GM06990 (cell line): ENCODE measurements at places on chromosomes 3 and 15.

DNA sequence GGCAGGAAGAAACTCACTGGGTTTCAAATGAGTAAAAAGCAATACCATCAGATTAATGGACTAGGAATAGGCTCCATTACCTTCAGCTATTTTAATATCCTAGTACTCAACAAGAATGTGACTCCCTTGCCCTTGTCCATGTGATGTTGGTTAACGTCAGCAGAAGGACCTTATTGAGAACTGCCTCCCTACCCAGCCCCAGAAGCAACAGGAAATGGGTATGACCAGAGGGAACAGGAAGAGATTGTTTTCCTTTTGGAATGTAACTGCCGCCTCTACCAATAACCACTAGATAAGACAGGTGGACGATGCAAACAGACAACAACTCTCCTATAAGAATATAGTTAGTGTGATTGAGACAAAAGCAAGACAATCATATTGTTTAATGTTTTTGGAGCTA, 10.4 kb upstream of the MME start:
- no peak for DNase-seq

DNA sequence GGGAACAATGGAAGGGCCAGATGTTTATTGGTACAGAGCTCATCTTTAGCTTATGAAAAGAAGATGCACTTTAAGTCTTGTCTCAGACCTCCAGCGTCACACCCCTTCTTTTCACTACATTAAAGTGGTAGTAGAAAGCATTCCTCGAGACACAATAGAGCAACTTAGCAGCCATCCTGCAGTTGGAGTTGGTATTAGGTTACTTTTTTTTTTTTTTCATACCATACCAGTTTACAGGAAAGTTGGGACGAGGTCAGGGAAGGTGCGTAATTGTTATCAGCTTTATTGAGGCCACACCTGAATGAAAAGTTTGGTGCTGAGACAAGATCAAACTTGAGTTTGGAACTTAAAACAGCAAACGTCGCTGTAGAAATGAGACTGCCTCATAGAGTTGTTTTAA, 203.8 kb downstream of the SOX2 start:
- no peak for DNase-seq

DNA sequence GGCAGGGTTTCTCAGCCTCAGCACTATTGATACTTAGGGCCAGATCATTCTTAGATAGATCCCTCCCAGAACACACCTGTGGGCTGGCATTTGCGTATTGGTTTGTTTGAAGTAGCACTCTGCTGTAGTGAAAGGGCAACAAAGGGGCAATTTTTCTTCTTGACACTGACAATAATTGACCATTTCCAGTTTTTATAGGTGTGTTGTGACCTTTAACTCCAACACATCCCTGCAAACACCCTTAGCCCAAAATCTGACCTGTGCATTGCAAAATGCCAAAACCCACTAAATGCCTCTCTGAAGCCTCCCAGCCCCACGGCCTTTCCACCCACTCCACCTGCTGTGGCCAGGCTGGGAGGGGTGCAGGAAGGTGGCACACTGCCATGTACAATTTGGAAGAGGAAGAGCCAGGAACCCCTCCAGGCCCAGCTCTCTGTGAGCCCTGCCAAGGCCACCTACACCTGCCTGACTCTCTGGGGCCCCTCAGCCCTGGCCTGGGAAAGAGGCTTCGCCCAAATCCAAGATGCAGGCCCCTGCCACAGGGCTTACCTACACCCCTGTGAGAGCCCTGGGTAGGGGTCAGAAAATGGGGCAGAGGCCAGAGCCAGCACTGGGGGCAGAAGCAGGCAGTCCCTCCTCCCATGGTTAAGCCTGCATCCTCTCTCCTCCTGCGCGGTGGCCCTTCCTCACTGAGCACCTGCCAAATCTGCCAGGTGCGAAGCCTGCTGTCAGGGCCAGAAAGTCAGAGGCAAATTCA, 9.6 kb upstream of the CYP11A1 start:
- no peak for DNase-seq

DNA sequence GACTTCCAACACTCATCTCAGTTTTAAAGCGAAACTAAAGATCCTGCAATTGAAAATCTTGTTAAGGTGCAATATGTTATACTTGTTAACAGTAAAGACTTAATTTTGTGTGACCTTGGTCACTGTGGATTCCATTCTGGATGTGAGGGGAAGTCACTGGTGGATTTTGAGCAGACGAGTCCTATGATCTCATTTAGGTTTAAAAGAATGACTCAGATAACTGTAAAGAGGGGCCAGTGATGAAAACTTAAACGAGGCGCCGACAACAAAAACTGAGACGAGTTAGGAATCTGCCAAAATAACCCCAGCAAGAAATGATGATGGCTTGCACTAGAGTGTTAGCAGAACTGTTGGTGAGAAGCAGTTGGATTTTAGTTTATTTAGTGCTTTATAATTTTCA, 56.5 kb downstream of the LRRC28 start:
- no peak for DNase-seq

- no peak for DNase-seq
Observed at GRCh38 chr3:25573386-25574171, 91.1 kb downstream of the TOP2B start.

DNA sequence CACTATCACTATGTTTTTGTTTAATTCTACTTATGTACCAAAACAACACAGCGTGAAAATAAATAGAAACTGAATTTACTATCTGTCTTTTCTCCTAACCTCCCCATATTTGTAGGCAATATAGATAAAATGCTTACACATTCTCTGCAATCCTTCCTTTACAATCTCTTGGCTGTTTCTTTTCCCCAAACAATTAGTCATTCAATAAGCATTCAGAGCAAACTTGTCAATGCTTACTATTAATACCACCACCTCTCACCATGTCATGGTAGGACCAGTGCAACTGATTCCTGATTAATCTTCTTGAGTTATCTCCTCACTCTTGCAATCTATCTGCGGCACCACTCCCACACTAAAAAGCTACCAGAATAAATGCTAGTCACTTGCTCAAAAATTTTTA, 74.0 kb upstream of the TTBK2 start:
- DNase-seq: no peak

DNA sequence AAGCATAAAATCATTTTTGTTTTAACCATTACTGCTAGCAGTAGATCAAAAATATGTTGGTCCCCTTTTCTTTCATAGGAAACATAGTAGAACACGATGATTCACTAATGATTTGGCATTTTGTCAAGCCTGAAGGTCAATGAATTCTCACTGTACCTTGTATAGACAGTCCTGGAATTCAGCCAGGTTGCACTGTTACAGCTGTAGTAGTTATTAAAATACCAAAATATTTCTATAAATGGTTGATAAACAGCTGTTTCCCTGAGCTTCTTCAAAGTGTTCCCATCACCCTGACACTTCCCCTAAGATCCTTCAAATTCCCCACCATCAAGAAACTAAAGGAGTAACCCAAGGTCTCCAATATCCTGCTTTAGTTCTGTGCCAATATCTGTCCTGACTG, 200.9 kb downstream of the ATP8B4 start:
- no peak for DNase-seq

- no peak for DNase-seq
Observed at GRCh38 chr3:10408680-10409079, 87.8 kb upstream of the SEC13 start.

GRCh38 chr15:70582143-70582945, 181.0 kb downstream of the UACA start:
- no peak for DNase-seq

DNA sequence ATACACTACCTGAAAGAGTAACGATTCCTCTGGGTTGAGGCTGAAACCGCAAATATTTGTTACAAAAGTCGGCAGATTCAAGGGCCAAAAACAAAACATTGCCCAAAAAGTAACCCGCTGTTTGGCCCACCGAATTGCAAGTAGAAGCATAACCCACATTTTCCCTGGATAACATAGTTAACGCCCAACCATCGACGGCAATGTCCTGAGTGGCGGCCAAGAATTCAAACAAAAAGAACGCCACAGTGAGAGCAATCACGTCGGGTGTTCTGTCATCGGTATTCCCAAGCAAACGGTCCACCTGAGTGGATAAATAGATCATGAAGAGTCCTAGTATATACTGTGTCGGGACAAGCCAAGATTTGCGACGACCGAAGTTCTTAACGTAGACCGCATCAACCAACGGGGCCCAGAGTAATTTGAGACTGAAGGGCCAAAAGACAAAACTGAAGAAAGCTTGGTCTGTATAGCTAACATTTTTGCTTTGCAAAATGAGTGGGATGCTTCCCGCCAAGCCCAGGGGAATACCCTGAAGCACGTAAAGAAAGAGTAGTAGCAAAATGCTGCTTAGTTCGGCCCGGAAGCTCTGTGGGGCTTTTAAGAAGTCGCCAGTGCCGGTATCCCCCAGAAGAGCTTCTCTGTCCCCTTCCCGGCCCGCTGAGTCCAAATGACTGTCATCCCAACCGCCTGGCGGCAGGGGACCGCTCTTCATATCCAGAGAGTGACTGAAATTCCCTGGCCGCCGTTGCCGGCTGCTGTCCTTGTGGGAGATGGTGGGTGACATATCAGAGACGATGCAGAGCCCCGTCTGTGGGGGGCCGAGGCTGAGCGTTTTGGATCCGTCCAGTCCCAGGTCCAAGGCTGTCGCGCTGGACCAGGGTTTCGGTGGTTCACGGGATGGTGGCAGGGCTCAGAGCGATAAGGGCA, 750 bp downstream of the SLC33A1 start:
- DNase-seq: no peak

- peak; percentile 84 for DNase-seq
Observed at GRCh38 chr3:107240183-107241091, 136.8 kb upstream of the CCDC54 start.

- no peak for DNase-seq
Observed at GRCh38 chr3:111910806-111911205, 51.7 kb downstream of the PHLDB2 start.

DNA sequence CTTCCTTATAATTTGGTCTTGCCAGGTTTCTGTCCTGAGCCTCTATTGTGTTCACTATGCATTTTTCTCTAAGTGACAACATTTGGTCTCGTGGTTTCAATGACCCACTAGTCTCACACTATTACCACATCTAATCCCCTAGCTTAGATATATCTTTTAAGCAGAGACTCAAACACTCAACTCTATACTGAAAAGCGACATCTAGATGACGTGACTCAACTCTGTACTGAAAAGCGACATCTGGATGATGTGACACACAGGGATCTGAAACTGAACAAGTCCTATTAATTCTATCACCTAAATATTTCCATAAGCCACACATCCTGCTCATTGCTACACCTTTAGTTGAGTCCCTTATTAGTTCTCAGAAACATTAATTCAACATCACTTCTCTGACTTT, 141.7 kb upstream of the MBNL1 start:
- peak; percentile 83 for DNase-seq

GRCh38 chr3:187186375-187186774, 10.9 kb upstream of the RTP1 start:
- no peak for DNase-seq

DNA sequence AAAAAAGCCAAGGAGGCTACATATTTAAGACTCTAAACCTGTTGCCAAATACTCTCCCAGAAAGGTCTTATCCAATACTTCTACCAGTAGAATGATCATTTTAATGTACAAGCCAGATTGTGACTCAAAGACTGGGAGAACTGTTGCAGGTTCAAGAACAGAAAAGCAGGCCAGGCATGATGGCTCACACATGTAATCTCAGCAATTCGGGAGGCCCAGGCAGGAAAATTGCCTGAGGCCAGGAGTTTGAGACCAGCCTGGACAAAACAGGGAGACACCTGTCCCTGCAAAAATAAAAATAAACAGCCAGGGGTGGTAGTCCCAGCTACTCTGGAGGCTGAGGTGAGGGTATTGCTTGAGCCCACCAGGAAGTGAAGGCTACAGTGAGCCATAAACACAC, 17.8 kb upstream of the THUMPD3 start:
- DNase-seq: no peak

DNA sequence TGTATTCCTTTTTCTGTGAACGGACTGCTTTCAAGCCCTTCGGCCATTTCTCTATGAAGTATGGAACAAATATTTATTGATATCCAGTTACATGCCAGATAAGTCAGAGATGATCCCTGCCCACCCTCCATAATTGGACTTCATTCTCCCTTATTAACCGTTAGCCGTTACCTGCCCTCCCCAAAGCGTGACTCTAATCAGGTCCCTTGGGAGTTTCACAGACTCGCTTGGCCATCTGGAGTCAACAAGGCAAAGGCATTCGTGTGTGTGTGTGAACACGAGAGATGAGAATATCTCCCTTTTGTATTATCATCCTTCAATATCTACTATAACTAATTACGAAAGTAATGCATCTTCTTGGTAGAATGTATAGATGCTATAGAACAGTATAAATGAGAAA, 314.5 kb downstream of the TLE3 start:
- DNase-seq: no peak

DNA sequence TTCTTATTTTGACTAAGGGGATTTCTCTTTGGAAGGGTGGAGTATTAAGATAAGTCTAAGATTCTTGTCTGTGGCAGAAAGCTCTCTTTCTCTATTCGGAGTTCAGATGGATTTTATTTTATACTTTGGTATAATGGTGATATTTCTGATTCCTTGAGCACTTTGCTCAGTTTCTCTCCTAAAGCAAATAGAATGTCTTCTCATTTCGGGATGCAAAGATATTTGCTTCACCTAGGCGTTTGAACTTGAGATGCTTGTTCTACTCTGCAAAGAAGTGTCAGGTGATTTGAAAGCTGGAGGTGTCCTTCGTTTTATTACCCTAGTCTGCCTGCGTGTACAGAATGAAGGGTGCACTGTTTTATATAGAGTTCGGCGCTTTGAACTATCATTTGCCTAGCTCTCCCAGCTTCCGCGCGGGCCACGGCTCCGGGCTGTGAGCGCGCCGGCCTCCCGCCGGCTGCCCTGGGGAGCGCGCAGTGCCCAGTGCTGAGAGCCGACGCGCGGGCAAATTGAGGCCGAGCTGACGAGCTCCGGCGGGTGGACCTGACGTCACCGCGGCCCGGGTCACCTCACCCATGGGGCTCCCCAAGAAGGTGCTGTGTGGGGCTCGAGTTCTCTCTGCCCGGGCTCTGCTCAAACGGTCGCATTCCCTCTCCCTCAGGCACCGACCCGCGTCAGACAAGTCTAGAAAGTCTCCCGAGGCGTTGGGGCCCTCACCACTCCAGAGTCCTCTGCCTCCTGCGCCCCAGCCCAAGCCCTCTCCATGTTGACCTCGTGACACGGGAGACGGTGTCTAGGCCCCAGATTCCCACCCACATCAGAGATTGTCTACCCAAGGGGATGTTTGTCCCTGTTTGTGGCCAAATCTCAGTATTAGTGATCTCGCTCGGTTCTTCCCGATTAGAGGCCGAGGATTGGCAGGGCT, 7.5 kb downstream of the SOX2 start:
- peak; percentile 67 for DNase-seq

- no peak for DNase-seq
Observed at GRCh38 chr3:4799266-4800256, 179.7 kb upstream of the BHLHE40 start.
